ENCODE measurements at places on chromosomes 1 and 21.

DNA sequence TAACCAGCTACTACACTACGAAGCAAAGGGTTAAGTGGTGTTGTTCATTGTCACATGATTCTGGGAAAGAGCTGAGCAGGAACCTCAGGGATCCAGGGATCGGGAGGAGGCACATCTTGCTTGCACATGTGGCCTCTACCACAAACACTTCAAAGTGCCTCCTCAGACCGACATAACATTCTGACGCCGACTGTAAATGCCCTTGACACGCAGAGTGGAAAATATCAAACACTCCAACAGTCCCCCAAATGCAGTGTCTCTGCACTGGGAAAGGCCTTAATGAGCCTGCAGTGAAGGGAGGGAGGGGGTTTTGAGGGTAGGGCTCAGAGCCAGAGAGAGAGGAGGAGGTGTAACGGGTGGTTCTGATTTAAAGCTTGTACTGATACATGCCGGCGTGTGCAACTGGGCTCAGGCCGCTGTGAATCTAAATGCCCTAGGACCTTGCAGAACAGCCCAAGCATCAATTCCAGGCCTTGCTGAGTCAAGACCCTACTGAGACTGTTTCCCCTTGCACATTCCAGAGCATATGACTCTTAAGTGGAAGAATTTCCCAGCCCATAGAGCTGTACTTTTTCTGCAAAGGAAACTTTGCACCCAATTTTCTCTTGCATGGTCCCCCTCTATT is 163.7 kb downstream of the NTMT2 start:
- DNase-seq, result no peak

- no peak for DNase-seq
These were observed 60.3 kb upstream of the C1orf87 start for GRCh38 chr1:60133848-60134247.

DNA sequence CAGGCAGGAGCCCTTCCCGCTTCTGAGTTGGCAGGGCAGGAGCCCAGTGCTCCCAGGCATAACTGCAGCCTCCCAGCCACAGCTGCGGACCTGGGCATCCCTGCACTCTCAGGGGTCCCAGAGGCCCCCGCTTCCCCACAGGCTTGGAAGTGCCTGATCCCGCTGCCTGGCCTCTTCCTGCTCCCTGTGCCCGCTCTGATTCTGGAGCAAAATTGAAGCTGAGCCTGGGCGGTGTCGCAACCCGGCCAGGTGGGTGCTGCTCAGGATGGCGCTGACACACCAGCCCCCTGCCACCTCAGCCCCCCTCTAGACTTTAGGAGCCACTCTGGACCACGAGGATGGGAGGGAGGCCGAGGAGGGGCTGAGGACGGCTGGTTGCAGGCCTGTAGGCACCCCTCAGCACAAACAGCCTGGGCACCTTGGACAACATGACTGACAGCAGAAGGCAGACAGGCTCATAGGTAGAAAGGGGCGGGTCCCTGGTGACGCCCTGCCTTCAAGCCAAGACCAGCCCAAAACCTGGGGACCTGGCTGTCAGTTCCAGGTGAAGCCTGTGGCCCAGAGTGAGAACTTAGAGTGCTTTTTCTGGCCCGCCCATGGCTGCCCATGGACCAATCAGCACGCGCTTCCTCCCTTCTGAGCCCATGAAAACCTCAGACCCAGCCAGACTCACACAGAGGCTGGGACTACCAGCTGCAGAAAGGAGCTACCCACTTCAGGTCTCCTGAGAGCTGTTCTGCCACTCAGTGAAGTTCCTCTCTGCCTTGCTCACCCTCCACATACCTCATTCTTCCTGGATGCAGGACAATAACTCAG is 7.2 kb downstream of the HLCS start:
- DNase-seq, result no peak

DNA sequence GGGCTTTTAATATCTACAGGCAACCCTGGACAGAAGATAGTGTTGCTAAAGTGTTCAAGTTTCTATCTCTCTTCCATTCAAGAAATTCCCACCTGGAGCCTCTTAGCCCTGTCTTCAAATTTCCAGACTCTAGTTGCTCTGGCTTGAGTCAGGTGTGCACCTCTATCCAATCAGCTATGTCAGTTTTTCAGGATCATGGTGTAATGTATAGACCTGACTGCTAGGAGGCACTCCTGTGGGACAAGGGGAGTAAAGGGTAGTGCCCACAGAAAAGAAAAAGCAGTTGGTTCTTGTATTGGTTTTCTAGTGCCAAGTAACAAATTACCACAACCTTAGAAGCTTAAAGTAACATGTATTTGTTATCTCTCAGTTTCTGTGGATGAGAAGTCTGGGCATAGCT is 6.2 kb upstream of the ZRANB2 start:
- no peak for DNase-seq

- DNase-seq, result no peak
These were observed 34.9 kb upstream of the IVNS1ABP start for GRCh38 chr1:185351734-185352466.

All from activated T-helper 1 cell treated with anti-CD3 and anti-CD28 coated beads, Interleukin-2, amount 50 U/mL, for 16 hours (primary cell).